ENCODE measurements at places on chromosomes 6 and 20. TPM values are rescaled to one million over a fixed set of nuclear protein-coding genes. Genes with fewer than 3 reads are reported as not detected.

ACTL10 gene
- 2.7 TPM for total RNA-seq

NRM gene
- total RNA-seq: 13.8 TPM

MOXD1 gene
- total RNA-seq: 6.3 TPM

PRDM13 gene
- not detected for total RNA-seq

ANKEF1 gene
- total RNA-seq: 2.3 TPM

VWA7 gene
- total RNA-seq: 2.6 TPM

DYNLT2 gene
- total RNA-seq: 2.8 TPM

RPP40 gene
- total RNA-seq: 6.0 TPM

GABRR1 gene
- total RNA-seq: not detected

DEFB124 gene
- not detected for total RNA-seq

HDGFL1 gene
- not detected for total RNA-seq

SLC13A3 gene
- 1.4 TPM for total RNA-seq

GJE1 gene
- not detected for total RNA-seq

WFDC2 gene
- total RNA-seq: not detected

C20orf173 gene
- not detected for total RNA-seq

PACRG gene
- not detected for total RNA-seq

BRD2 gene
- total RNA-seq: 277 TPM

ADGRG6 gene
- total RNA-seq: 22.4 TPM

HS3ST5 gene
- total RNA-seq: not detected

ANKRD66 gene
- not detected for total RNA-seq

BMP5 gene
- total RNA-seq: not detected

HTR1B gene
- total RNA-seq: 0.39 TPM

SEC23B gene
- total RNA-seq: 42.8 TPM

RBPJL gene
- not detected for total RNA-seq

MYLK2 gene
- 3.4 TPM for total RNA-seq

SNAI1 gene
- 9.0 TPM for total RNA-seq

PPARD gene
- total RNA-seq: 35.5 TPM

FAM217A gene
- not detected for total RNA-seq

SMLR1 gene
- not detected for total RNA-seq

SCAF8 gene
- 46.9 TPM for total RNA-seq

CFAP61 gene
- not detected for total RNA-seq

TRIM10 gene
- total RNA-seq: 4.9 TPM

SRMS gene
- total RNA-seq: 0.46 TPM

ZNF391 gene
- 4.3 TPM for total RNA-seq

SLCO4A1 gene
- total RNA-seq: 7.0 TPM

CTCFL gene
- 0.26 TPM for total RNA-seq

DBNDD2 gene
- total RNA-seq: 28.1 TPM

SF3B5 gene
- total RNA-seq: 84.8 TPM

ADTRP gene
- 1.6 TPM for total RNA-seq

OR12D3 gene
- not detected for total RNA-seq

CAPN11 gene
- 0.26 TPM for total RNA-seq

TXLNB gene
- 3.2 TPM for total RNA-seq

CNR1 gene
- total RNA-seq: 2.5 TPM

GRM4 gene
- total RNA-seq: not detected

All from spleen (tissue), 13 donors.